Brain (organoid and tissue), 16 donors: ENCODE measurements at places on chromosomes 5 and 9.

GRCh38 chr5:37991301-37992299, 151.8 kb upstream of the GDNF start:
- DNase-seq, result no peak

DNA sequence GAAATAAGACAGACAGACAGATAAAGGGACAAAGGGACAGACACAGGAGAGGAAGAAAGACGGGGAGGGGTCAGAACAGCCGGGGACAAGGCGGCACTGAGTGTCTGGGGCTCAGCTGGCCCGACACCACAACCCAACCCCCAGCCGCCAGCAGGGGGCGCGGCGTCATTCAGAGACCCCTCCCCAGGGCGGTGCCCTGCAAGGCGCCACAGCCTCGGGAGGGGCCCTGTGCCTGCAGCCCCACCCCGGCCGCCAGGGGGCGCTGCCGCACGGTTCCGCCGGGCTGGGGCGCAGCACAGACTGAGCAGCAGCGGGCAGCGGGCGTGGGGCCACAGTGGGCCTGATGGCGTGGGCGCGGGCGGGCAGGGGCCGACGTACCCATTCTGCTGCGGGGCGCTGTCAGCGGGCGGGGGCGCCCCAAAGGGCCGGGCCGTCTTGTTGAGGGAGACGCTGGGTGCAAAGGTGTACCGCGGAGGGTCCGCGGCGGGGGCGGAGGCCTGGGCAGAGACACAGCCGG, 5.9 kb downstream of the PDLIM7 start:
- DNase-seq, result peak; percentile 74

DNA sequence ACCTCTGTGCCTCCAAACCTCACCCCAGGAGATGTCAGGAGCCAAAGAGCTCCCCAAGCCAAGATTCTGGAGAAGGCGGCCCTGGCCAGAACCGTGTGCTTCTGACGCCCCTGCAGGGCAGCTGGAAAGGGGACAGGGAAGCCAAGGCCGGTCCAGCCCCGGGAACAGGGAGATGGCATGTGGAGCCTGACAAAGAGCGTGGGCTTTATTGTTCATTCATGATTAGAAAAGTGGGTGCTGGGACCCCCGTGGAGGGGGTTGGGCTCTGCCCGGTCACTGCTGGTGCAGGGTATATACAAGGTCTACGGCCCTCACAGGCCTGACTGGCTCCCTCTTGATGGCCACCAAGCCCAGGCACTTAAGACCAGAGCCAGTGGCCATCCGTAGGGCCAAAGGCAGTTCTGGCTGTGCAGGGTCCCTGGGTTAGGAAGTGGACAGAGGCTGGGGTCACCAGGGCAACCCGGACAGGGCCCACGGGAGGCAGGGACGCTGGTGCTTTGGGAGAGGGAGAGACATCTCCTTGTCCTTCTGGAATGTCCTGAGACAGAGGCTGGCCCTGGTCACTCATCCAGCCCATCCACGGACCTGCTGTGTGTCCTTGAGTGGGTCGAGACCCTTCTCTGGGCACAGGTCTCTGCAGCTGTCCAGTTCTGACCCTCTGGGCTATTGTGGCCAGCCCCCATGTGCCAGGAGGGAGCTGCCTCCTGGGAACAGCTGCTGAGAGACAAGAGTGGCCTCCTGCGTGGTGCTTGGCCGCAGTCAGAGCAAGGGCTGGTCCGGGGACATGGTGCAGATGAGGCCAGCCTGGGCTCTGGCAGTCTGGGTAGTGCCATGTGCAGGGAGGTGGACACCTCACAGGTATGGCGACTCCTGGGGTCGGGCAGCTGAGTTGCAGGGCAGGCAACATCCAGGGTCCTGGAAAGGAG, 12.5 kb downstream of the NINJ1 start:
- no peak for DNase-seq

DNA sequence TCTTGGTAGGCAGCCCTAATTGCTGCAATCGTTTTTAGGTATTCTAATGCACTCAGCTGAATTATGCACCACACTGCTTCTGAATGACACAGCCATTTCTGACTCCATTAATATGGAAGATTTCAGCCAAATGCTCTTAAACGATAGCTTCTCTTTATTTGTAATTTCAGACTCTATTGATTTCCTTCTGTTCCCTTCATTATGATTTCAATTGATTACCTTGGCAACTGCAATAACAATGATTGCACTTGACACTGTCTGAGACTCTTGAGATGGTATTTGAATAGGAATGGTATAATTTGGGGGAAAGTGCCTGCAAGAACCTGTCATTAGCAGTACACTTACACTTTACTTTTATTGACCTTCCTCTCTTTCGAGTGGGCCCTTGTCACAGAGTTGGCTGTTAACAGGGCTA, 296.1 kb upstream of the DMAC1 start:
- peak; percentile 60 for DNase-seq

DNA sequence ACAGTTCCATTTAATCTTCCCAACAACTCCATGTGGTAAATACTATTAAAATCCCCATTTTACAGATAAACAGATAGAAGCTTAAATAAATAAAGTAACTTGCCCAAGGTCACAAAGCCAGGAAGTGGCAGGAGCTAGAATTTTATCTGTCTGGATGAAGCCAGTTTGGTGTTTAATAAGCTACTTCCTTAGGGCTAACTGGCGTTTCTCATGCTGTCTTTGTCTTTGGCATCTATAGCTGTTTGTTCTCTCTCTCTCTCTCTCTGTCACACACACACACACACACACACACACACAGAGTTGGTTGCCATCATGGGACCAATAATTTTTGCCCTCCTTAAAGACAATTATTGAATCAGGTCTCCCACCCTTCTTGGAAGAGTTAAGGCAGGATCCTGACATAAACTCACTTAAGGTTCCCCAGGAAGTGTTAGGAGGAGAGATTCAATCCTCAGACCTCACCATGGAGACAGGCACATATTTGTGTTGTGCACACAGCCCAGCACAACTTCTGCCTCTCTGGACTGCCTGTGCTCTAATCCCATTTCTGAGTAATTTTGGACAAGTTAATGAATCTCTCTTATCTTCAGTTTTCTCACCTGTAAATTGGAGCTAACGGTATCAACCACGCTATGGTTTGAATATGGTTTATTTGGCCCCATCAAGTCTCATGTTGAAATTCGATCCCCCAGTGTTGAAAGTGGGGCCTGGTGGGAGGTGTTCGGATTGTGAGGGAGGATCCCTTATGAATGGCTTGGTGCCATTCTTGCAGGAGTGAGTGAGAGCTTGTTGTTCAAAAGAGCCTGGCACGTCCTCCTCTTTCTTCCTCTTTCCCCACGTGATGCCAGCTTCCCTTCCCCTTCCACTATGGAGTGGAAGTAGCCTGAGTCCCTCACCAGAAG, 8.3 kb upstream of the ADRA1B start:
- no peak for DNase-seq

DNA sequence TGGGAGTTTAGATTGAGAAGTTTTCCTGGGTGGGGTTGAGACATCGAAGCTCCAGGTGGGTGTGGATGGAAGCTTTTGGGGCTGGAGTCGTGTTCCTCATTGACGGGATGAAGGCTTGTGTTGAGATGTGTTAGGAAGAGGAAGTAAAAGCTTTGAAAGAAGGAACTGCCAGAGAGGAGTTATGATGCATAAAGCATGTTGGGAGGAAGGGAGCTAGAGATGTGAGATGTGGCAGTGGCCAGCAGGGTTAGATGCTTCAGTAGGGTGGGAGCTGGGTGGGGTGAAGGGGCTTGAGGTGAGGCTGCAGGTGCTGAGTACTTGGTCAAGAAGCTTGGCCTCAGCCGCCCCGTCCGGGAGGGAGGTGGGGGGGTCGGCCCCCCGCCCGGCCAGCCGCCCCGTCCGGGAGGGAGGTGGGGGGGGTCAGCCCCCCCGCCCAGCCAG, 56.7 kb downstream of the HSPA4 start:
- no peak for DNase-seq

GRCh38 chr9:4794691-4795090, 1.9 kb downstream of the RCL1 start:
- DNase-seq, result no peak

GRCh38 chr5:58544195-58544594, 38.7 kb upstream of the RAB3C start:
- DNase-seq, result no peak

DNA sequence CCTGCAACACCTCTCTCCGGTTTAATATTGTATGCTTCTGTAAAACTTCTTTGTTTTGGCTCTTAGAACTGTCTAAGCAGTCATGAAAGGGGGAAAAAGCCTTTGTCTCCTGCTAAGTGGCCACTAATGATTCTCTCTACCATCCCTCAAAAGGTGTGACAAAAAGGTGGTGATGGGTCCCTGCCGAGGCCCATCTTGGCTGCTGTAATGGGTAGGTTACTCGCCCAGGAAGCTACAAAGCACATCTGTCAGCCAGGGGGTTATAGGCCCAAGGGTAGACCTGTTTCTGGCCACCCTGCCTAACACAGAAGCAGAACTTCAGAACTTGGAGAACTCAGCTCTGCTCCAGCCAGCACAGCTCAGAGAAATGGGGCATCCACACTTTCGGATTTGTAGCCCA, 1.6 kb downstream of the FAM219A start:
- DNase-seq, result no peak

DNA sequence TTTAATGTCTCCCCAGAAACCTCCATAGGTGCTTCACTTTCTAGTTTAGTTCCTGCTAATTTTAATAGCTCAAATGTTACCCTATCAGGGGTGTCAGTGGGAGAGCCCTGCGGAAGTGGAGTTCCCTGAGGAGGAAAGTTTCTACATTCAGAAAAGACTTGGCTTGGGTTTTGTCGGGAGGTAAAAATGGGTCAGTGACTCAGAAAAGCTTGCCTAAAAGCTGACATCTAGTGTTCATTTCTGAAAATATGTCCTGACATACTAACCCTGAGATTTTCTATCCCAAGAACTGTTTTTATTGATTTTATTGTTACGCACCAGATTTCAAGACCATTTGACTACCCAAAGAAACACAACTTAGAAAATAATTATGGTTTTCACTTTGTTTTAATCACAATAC, 40.9 kb upstream of the GLDC start:
- DNase-seq, result peak; percentile 15

DNA sequence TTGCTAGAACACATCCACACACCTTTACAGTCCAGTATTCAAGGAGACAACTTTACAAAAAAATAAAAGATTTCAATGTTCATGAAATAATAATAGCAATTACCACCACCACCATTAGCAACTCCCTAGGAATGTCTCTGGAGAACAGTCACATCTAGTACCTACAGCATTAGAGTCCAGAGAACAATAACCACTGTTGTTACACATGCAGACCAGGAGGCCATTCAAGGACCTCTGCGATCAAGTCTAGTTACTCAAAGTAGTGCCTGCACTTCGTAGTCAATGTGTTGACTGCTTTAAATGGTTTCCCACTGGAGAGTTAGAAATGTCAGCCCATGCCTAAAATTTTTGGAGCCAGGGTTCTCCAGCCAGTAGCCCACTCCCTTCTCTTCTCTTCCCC, 244.4 kb downstream of the DEPDC1B start:
- no peak for DNase-seq

- DNase-seq, result peak; percentile 75
Measured at GRCh38 chr9:72038890-72039410, 21.5 kb downstream of the C9orf57 start.

DNA sequence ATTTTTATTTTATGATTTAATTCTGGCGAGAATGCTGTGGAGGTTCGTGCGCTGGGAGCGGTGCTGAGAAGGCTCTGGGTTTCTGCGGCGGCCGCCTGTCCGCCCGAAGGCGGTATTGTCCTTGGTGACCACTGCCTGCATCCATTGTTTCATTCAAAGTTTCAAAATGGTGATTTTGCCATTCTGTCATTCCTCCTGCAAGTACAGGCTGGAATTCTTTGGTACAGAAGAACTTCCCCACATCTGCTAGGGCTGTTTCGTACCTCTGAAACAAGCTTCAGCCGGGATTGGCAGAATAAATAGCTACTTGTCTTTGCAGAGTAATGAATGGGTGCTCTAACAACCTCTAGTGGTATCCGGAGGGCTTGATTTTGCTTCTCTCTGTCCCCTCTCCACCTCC, 112.6 kb upstream of the CACNA1B start:
- DNase-seq, result no peak

GRCh38 chr5:108101821-108102220, 280.1 kb downstream of the FBXL17 start:
- peak; percentile 29 for DNase-seq

DNA sequence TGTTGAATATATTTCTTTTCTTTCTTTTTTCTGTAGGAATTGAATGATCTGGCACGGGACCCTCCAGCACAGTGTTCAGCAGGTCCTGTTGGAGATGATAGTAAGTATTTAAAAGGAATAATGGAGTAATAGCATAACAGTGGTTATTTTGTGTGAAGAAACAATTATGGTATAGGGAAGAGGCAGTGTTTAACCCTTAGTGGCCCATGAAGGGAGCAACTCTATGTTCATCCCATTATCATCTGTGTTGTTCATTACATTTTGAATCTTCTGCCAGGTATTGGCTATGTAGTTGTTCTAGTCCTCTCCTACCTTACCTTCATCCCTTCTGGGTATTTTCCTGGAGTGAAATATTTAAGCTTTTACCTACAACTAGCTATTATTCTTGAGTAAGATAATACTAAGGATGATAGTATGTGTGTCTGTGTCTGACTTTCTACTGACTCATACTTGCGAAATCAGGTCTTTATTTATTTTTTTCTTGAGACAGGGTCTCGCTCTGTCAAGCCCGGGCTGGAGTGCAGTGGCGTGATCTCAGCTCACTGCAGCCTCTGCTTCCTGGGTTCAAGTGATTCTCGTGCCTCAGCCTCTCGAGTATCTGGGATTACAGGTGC, 39.3 kb downstream of the UBE2D2 start:
- DNase-seq, result no peak

DNA sequence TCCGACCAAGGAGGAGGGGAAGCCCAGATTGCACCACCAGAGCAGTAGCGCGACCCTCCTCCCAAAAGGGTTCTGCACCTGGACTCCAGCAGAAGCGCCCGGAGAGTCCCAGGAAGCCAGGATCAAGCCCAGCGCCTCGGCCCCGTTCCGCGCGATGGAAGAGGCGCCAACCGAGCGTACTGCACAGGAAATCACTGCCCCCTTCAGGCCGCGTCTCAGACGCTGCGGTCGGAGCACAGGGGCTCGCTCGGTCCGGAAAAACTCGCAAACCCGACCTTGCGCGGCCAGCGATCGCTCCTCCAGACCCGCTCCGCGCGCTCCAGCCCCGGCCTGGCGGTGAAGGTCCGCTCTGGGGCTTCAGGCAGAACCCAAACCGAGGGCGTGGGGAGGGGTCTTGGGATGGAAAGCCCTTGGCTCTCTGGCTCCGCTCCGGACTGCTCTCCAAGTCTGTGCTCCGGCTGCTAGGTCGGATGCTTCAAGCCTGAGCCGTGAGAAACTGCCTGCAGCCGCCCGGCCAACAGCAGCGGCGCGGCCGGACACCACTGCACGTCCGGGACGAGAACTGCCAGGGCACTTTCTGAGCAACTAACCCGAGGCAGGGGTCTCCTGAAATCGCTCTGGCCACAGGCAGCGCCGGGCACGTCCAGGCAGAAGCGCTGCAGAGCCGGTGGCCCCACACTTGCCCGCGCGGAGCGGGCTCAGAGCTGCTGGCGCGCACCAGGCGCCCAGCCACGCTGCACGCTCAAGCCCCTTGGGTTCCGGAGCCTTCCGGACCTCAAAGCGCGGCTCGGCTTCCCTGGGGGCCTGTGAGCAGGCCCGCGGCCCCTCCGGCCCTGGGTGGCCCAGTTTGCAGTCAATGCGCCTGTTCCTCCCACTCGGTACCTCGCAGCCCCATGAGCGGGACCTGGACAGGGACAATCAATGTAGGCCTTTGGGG, 1.3 kb downstream of the GABBR2 start:
- DNase-seq, result peak; percentile 93

- DNase-seq, result no peak
Measured at GRCh38 chr9:33177639-33178038, 10.5 kb upstream of the B4GALT1 start.
